ENCODE measurements at places on chromosomes 1 and 21.

- no peak for DNase-seq
Observed at GRCh38 chr1:4603295-4604110, 50.9 kb upstream of the AJAP1 start.

GRCh38 chr1:173353350-173353749, 123.8 kb upstream of the PRDX6 start:
- no peak for DNase-seq

DNA sequence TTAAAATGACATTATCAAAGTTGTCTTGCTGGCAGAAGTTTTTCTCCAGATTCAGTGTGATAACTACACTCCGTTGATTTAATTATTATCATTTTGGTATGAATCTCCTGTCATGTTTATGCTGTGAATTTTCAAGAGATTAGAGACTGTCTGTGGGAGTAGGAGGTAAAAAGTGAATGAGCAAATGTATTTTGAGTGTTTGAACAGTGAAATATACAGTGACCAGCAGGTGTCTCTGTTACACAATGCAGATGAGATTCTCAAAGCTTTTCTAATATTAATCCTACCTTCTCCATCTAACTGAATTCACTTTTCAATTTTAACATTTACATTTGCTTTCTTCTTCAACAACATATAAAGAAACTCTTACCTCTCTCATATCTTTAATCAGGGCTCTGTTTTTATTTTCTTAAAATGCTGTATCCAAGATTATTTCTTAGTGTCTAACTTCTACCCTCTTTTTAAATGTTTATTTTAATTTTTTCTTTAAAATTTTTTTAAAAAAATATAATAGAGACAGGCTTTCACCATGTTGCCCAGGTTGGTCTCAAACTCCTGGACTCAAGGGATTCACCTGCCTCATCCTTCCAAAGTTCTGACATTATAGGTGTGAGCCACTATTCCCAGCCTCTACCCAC, 20.9 kb upstream of the HSPA13 start:
- DNase-seq: no peak

DNA sequence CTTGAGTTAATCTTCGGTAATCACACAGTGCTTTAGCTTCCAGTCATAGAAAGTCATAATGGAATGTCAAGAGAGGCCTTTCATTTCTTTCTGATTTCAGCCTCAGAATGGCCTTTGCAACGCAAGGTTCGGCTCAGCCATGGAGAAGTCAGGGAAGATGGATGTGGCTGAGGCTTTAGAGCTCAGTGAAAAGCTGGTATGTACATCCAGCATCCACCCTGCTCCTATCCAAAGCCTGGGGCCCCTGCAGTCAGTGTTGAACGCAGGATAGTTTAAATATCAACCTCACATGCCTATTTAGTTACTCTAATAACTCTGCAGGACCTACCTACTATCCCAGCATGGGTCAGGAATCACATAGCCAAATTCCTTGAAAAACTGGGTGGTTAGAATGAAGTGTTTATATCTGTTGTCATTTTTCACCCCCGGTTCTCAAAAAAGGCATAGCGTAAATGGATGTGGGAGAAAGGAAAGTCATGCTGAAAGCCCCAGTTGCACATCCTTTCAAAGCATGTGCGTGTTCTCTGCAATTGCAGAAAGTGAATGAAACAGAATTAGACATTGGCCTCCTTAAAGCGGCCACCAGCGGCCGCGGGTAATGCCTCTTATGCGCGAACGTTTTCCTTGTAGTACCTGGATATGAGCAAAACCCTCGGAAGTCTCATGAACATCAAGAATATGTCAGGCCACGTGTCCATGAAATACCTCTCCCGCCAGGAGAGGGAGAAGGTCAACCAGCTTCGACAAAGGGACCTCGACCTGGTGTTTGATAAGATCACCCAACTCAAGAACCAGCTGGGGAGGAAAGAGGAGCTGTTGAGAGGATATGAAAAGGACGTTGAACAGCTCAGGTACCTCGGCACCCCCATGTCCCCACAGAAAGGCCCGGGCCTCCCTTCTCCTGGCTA, 28.8 kb upstream of the EFHD2 start:
- DNase-seq: no peak

GRCh38 chr1:77126307-77126706, 92.9 kb downstream of the PIGK start:
- no peak for DNase-seq

GRCh38 chr1:168598892-168599291, 22.5 kb downstream of the XCL1 start:
- DNase-seq: no peak

- no peak for DNase-seq
Observed at GRCh38 chr1:67146101-67146500, 11.3 kb upstream of the C1orf141 start.

DNA sequence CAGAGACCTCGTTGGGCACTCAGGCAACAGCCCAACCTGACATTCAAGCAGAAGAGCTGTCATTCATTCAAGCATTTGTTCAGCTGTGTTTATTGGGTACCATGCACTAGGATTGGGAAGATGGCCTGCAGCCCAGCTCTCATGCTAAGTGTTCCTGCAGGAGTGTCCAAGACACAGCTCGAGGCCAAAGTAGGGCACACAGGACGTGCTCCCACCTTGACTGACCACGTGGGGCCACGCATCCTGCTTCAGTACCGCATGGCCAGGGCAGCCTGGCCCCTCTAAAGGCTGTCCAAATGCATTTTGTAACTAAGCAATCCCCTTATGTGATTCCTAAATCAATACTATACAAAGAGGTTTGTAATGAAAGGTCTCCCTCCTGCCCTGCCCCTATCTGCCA, 9.7 kb downstream of the PYCR2 start:
- DNase-seq: no peak

GRCh38 chr1:91546876-91547275, 46.2 kb downstream of the CDC7 start:
- no peak for DNase-seq

DNA sequence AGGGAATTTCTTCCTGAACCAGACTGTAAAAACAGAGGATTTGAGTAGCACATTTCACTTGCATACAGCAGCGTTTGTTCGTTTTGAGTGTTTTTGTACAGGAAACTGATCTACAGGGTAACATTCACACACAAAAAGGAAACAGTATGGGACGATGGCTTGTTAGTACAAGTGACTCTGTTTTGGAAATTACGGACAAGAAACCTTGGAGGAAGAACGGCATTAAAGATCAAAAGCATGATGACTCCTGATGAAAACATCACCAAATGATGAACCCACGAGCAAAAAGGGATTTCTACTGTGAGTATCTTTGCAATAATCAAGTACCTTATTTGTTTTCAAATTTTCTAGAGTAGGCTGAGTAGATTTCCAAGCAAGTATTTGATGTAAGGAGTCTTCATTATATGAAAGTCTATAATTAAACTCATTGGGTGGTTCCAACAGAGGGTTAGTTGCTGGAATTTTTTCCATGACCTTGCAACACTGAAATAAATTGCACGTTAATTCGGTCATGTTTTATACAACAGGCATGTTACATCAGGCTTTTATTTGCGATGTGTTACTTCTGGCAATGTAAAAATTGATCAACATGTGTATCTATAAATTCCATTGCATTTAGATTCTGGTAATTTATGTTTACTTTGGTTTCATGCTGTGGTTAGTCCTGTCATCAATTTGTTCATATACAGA, 76.7 kb upstream of the KCNK2 start:
- no peak for DNase-seq

DNA sequence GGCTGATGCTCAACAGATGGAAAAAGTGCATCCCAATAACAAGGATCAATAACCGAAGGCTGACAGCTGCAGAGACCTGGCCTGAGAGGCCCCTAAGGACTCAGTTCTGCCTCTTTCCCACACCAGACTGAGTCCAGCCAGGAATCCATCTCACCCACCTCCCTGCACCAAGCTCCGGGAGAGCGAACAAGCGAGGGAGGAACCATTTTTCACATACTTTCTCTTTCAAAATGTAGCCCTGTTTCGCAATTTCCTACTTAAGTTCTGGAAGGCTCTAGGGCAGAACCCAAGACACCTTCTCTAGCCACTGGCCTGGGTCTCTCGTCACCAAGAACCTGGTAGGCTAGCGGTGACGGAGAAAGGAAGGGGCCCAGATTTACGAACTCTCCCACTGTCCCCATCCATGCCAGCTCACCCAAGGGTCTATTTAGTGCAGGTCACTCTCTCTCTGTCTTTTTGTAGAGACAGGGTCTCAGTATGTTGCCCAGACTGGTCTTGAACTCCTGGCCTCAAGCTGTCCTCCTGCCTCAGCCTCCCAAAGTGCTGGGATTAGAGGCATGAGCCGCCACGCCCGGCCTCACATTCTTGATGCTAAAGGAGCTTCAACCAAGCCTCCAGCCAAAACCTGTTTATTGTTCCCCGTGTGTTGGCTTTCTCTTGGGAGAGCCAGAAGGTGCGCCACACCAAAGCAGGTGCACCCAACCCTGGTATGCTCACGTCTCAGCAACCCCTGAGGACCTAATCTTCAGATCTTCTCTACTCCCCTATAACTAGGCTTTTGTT, 10.9 kb upstream of the GNL2 start:
- no peak for DNase-seq

GRCh38 chr1:2967329-2967725, 53.9 kb upstream of the ACTRT2 start:
- peak; percentile 9 for DNase-seq

Data from activated CD8-positive, alpha-beta memory T cell treated with anti-CD3 and anti-CD28 coated beads, Interleukin-2, amount 50 U/mL, for 4 hours (primary cell).